Caki2 (cell line): ENCODE measurements at places on chromosomes 4 and X.

DNA sequence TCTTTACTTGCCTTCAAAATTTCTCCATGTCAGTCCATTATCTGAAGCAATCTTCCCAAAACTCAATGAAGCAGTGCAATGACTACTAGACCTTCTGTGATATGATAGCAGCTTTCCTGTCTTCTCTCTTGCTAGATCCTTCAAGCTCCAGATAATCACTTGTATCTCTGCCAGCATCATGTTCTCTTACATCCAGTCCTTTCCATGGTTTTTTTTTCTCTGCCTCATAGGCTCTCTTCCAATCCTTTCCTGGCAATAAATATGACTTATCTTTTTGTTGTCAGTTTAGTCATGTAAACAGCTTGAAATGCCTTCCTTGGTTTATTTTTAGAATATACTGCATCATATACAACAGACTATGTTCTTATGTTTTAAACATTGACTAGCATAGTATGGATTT lies 193.5 kb downstream of the CFAP299 start:
- DNase-seq, result no peak

- no peak for DNase-seq
These were observed 136.4 kb downstream of the MAPK10 start for GRCh38 chr4:86223472-86223871.

DNA sequence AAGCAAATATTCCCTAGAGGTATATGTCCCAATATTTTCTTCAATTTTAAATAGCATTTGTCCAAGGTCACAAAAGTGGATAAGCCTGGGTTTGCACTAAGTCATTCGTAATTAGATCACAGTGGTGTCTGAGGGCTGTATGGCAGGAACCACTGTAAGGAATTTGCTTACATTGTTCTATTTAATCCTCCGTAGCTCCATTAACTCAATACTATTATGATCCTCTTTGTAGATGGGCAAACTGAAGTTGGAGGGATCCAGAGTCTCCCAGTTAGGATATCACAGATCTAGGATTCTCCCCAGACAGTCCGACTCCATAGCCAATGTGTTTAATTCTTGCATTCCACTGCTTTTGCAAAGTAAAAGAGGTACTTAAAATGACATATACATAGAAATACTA lies 242.7 kb upstream of the DCAF8L1 start:
- DNase-seq, result no peak

GRCh38 chr4:110055158-110055768 lies 142.6 kb downstream of the EGF start:
- peak; percentile 90 for DNase-seq

GRCh38 chr4:141643557-141643956 lies 7.2 kb downstream of the IL15 start:
- DNase-seq, result peak; percentile 77

DNA sequence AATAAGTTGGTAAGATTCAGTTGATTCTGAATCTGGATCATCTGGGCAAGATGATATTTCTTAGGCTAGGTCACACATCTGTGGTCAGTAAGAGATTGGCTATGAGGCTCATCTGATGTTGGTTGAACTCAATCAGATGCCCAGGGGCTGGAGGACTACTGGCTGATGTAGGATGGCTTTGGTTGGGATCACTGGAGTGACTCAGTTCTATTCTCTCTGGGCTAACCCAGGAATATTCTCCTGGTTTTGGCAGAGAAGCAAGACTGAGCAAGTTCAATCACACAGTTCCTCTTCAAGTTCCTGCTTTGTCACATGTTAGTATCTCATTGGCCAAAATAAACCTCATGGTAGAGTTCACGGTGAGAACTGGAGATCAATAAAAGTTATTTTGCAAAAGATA lies 902.3 kb upstream of the SLIT2 start:
- DNase-seq, result no peak

DNA sequence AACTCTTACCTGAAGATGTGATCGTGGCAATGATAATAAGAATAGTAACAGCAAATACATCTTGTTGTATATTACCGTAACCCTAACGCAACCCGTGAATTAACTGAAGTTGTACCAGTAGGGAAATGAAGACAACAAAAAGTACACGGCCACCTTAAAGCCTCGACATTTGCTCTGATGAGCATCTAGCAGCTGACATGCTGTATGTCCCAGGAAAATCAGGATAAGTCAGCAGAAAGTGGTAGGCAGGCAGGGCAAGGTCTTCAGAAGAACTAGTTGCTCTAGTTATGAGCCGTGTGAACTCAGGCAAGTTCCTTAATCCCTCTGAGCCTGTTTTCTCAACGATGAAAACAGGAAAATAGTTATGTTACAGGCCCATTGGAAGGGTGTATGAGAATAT lies 7.7 kb upstream of the ASB5 start:
- no peak for DNase-seq

DNA sequence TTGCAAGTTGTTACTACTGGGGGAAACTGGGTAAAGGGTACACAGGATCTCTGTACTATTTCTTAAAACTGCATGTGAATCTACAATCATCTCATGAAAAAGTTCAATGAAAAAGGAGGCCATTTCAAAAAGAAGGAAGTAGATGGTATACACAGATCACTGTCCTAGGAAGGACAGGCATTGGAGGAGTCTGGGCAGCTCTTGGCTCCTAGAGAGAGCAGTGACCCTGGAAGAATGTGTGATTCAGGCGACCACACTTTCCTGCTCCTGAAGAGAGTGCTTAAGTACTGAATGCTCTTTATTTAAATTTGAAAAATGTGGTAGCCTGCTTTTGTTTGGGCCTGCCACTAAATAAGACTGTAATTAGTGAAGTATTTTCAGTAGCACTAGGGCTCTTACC lies 318.1 kb upstream of the CASK start:
- DNase-seq, result no peak

- no peak for DNase-seq
These were observed 368.1 kb upstream of the MAD2L1 start for GRCh38 chr4:120434756-120435155.

- peak; percentile 27 for DNase-seq
These were observed 46.5 kb downstream of the FGF2 start for GRCh38 chr4:122873146-122873545.

DNA sequence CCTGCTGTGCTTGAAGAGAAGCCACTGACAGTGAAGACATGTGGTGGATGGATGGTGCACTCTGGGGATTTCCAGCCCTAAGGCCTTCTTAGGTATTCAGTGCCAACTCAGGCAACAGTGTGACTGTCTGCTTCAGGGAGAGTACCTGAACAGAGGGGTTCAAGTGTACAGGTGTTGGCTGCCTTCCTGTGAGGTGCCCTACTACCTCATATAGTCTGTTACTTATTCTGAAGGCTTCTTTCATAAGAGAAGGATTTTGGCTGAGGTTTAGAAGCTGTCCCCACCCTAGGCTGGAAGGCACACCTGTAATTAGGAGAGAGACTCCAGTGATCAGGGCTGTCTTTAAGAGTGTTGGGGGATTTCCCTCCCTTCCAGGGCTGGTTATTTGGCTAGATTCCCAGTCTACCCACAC lies 1.8 kb downstream of the FTHL17 start:
- DNase-seq, result peak; percentile 0
